T-helper 2 cell (primary cell): ENCODE measurements at places on chromosomes 11 and 22.

GRCh38 chr22:40478338-40479125 lies 108.1 kb downstream of the SGSM3 start:
- DNase-seq = no peak

- no peak for DNase-seq
These were observed 323.0 kb upstream of the CCDC90B start for GRCh38 chr11:83609191-83609590.

GRCh38 chr11:1772270-1773130 lies 8.8 kb upstream of the CTSD start:
- DNase-seq = no peak

- no peak for DNase-seq
These were observed 166.8 kb upstream of the MTMR2 start for GRCh38 chr11:96090711-96091110.

DNA sequence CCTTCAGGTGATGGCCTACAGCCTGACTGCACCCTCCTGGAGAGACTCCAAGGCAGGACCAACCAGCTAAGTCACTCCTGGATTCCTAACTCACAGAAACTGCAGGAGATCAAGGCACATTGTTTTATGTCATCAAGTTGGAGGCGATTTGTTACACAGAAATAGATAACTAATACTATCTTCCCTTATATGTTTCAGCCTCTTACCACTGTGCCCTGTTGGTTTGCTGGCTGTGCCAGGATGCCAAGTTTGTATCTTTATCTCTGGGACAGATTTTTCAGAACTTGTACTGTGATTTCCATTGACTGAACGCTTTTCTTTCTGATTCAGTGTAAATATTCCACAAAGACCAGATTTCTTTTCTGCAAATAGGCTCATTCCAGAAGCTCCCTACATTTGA lies 76.2 kb upstream of the OPCML start:
- no peak for DNase-seq

DNA sequence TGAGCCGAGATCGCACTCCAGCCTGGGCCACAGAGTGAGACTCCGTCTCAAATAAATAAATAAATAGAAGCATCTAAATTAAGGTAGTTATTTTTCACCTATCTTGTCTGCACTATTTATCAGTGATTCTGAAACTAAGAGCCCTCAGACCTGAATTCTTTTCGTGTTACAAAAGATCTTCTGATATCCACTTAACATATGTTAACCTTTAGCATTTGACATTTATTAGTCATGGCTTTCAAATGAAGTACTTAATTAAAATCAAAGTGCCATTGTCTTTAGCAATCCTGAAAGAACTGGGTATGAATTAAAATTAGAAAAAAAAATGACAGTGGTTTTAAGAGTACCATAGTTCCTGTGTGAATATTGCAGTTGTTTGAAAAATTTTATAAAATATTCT lies 99.1 kb upstream of the TIMP3 start:
- DNase-seq = no peak

- no peak for DNase-seq
These were observed 661 bp downstream of the ADAMTS8 start for GRCh38 chr11:130427581-130428315.

- no peak for DNase-seq
These were observed 310.5 kb downstream of the BRD1 start for GRCh38 chr22:49517211-49517610.
